ENCODE measurements at places on chromosomes 1 and 21.

DNA sequence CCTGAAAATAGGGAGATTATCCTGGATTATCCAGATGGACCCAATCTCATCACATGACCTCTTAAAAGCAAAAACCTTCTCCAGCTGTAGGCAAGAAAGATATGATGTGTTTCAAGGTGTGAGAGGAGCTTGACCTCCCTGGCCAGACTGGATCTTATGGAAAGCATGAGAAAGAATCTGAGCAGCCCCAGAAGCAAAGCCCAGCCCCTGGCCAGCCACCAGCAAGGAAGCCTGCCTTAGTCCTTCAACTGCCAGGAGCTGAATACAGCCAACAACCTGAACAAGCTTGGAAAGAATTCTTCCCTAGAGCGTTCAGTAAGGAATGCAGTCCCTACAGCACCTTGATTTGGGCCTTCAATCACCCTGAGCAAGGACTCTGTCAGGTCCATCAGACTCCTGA, 375.0 kb upstream of the CHRM3 start:
- DNase-seq, result no peak

GRCh38 chr1:169287280-169287679, 80.3 kb downstream of the NME7 start:
- no peak for DNase-seq

DNA sequence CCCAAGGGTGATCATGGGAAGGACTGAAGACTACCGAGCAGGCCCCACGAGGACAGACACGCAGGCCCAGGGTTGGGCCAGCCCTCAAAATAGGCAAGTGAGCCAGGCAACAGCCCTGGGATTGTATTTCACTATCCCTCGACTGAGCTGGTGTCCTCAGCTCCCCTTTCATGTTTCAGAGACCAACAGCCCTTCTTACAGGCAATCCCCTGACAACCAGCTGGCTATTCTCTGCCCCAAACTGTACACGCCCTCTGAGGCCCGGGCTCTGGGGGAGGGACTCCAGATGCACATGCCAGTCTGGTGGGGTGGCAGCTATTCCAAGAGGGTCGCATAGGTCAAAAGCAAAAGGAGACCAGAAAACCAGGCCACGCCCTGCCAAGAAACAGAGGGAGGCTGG, 243.0 kb downstream of the TOMM20 start:
- no peak for DNase-seq

- no peak for DNase-seq
Observed at GRCh38 chr1:187445066-187445465, 616.3 kb downstream of the PLA2G4A start.

- DNase-seq, result peak; percentile 3
Observed at GRCh38 chr1:5779608-5780323, 212.5 kb downstream of the NPHP4 start.

All from bronchial epithelial cell (primary cell).